ENCODE measurements at places on chromosomes 12 and 14.
A peak's percentile ranks its signal among the peaks of the same experiment; 100 is the strongest.

DNA sequence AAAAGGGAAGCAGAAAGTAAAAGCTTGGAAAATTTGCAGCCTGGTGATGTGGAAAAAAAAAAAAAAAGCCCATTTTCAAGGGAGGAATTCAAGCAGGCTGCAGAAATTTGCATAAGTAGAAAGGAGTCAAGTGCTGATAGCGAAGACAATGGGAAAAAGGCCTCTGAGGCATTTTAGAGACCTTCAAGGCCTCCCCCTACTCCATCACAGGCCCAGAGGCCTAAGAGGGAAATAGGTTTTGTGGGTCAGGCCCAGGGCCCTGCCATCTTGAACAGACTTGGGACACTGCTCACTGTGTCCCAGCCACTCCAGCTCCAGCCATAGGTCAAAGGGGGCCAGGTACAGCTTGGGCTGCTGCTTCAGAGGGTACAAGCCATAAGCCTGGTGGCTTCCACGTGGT is 13.8 kb upstream of the PRKD1 start:
- DNase-seq: no peak

DNA sequence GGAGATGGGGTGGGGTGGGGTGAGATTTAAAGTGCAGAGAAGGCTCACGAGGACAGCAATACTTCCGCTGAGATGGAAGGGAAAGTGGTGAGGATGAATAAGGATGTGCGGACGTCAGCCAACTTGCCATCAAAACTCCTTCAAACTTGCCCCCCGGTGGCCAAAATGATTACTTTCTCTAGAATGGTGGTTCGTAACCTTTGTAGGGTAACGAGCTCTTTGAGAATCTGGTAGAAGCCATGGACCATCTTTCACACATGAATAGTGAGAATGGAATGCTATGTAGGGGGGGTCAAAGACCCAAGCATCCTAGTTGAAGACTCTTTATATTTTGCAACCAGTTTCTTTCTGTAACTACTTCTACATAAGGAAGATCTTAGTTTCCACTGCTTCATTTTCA is 245.9 kb upstream of the DDHD1 start:
- DNase-seq: no peak

GRCh38 chr12:23352670-23353069 is 596.8 kb downstream of the SOX5 start:
- no peak for DNase-seq

- no peak for DNase-seq
Observed at GRCh38 chr12:3492793-3493042, 1.7 kb downstream of the PRMT8 start.

- DNase-seq: no peak
Observed at GRCh38 chr12:131975228-131975627, 25.5 kb downstream of the EP400 start.

GRCh38 chr14:105085766-105086165 is 20.5 kb upstream of the GPR132 start:
- no peak for DNase-seq

- no peak for DNase-seq
Observed at GRCh38 chr12:81146228-81147225, 68.6 kb downstream of the ACSS3 start.

- no peak for DNase-seq
Observed at GRCh38 chr12:101854747-101855146, 22.6 kb upstream of the DRAM1 start.

DNA sequence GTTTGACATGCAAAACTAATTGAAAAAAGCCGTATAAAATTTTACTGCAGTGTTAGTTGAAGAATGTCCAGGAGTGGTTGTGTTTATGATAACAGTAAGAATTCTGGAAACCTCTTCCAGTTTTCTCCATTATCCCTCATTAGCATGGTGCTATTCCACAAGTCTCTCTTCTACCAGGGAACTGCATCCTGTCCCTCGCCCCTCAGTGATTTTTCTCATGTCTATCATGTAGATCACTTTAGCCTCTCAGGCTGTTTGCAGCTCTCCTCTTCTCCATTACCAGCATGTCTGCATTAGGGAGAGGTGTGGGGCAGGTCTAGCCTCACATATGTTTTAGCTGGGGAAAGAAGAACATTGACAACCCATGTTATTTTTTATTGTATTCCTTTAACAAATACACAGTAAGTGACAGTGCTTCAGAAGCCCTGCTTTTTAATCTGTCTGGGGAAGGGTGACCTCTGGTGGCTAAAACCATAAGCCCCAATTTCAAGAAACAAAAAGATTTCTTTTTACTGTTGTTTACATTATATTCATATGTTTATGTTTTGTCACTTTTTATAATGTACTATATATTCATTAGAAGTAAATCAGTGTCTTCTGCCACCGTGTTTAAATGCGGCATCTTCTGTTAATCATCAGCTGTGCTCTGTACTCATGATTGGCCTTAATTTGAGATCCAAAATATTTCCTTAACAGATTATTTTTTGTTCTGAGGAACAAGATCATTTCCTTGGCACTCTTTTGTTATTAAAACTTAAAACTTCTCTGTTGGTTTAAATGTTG is 70.7 kb downstream of the RASSF8 start:
- DNase-seq: no peak

- DNase-seq: peak; percentile 68
Observed at GRCh38 chr12:114371250-114371649, 34.7 kb downstream of the TBX5 start.

Data from anterior cingulate cortex (tissue), 58 donors.